Activated naive CD4-positive, alpha-beta T cell treated with anti-CD3 and anti-CD28 coated beads, Interleukin-2, amount 50 U/mL, for 16 hours (primary cell): ENCODE measurements at places on chromosomes 7 and 10.
A peak's percentile ranks its signal among the peaks of the same experiment; 100 is the strongest.

- DNase-seq, result no peak
These were observed 211.6 kb downstream of the NEBL start for GRCh38 chr10:20685462-20685861.

DNA sequence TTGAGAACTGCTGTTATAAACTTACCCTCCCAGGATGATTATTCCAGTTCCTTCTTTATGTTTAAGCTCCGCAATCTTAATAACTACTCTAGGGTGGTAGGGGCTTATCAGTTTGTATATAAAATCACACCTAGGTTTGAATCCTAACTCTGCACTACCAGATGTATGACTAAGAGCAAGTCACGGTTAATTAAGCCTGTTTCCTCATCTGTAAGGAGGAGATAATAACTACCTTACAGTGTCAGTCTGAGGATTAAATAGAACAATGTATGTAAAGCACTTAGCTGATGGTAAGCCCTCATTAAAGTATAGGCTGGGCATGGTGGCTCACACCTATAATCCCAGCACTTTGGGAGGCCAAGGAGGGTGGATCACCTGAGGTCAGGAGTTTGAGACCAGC is 9.2 kb downstream of the DNA2 start:
- DNase-seq, result no peak

DNA sequence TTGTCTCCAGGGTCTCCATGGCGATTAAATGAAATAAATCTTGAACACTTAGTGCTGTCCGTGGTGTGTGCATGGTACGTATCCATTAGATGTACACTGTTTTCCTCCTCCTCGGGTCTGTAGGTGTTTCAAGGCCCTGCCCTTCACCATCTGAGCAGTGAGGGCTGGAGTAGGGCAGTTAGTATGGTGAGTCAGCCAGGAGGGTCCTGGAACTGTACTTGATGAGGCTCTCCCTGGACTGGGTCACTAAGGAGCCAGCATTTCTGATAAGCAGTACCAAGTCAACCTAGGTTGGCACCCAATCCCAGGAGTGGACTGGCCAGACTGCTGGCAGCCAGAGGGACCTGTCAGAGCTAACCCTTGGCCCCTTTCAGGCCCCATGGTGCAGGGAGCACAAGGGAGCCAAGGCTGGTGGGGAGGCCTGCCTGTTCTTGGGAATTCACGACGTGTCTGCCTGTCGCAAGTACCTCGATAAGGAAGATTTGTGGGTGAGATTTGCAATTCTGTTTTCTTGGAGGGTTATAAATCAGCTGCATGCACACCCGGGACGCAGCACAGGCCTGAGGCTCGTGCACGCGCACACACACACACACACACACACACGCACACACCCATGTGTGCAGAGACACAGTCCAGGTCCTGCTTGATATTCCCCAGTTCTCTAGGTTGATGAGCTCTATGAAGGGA is 114.2 kb downstream of the ZMIZ1 start:
- no peak for DNase-seq

GRCh38 chr7:46108272-46108671 is 187.2 kb upstream of the IGFBP3 start:
- no peak for DNase-seq

- no peak for DNase-seq
These were observed 16.3 kb downstream of the YAE1 start for GRCh38 chr7:39582536-39582935.

DNA sequence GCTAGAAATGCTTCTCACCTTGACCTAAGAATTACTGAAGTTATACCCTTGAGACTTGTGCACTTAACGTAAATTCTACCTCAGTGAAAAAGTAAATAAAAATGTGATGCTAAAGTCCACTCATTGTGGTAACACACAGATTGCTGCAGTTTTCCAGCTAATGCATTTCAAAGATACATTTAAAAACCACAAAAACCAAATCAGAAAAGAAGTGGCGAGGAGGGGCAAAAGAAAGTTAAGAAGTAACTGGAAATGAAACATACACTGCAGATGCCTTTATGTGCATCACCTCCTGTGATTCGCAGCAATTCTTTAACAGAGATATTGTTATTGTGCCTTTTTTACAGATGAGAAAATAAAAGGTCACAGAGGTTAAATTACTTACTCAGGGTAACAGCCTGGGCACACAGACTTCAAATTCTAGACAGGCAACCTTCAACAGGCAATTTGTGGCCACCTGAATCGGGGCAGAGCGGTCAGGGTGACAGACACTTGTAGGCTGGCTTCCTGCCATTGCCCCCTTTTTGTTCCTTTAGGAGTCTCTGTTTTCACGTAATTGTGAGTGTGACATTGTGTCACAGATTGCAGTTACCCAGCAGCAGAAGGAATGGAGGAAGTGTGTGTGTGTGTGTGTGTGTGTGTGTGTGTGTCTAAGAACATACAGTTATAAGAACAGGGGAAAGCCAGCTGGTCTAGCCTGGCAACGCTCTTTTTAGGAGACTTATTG is 1.9 kb downstream of the WIPF3 start:
- DNase-seq, result no peak

DNA sequence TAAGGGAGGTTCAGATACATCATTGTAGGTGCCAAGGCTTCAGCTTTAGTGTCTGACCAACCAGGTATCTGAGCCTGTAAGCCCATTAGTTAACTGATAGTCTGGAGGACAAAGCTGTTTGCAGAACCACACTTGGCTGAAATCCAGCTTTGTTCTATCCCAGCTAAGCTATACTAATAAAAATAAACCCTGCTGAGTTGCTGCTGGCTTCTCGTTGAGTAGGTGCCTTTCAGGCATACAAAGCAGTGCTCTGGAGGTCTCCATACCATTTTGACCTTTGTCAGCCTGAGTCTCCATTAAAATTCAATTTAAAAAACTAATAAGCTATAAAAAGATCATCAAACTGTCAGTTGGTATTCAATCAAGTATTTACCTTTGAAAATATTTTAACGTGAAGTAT is 22.0 kb downstream of the CDCA7L start:
- no peak for DNase-seq

DNA sequence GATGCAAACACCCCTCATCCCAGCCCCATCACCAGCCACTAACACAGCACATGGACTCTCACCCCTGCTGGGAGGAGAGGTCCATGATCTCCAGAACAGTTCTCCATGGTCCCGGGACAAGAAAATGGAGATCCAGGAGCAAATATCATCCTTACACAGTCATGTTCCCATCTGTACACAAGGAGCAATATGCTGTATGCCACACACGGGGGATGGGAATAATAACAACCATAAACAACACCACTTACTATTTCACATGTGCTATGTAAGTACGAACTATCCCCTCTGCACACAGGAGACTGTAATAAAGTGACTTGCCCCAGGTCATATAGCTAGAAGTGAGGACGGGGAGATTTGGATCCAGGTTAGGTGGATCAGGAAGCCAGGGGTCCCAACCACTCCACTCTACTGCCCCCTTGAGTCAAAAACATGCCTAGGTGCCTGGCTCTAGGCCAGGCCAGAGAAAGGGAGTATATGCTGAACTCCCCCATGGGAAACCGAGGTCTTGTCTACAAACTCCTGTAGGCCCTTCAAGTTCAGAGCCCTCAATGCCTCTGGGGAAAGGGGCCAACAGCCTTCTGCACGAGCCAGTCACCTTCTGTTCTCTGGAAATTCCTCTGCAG is 34.1 kb downstream of the LRRC20 start:
- no peak for DNase-seq

DNA sequence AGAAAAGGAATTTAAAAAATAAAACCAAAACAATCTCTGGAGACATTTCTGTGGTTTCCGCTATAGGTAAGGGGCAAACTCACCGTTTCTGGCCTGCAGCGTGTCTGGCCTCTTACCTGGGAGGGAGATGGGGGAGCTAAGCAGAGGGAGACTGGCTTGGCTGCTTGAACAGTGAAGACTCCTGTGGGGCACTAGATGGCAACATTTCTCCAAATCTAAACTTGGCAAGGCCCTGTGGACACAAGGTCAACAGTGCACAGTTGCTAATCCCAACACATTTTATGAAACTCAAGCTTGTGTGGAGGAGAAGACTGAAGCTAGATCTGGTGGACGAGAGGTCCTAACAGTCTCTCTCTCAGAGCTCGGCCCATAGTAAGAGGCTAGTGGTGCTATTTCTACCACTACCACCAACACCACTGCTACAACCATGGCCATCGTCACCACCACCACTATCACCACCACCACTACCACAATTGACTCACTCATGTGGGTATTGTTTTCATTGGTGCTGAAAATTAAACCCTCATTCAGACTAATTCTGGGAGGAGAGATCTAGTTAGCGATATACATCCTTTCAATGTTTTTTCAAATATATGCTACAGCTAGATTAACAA is 28.4 kb upstream of the CDHR3 start:
- DNase-seq, result no peak

- no peak for DNase-seq
These were observed 710.1 kb downstream of the PARD3 start for GRCh38 chr10:34104829-34105572.

DNA sequence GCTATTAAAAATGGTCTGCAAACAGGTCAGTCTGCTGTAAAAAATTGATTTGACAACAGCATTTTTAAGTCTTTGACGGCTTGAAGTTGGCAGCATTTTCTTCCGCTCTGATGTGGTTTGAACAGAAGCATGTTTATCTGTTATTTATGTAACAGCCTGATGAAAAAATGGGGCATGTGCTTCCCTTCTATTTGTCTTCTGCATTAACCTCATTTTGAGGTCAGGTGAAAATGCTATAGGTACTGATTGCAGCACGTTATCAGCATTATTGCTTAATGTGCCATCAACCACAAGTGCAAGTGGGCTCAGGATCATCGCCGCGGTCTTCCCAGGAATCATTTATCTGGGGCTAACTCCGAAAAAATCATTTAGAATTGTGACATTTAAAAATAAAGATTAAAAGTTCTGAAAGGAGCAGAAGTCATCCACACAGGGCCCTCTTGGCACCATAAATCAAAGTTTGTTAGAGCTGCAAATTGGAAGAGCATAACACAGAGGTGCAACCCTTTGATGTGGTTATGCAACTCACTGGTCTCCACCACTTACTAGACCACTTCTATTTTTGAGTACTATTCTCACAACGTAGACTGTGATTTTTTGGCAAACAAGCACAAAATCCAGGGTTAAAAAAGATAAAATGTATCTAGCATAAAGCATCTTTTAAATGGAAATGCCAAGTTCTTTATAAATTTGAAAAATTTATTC is 307.7 kb downstream of the MDFIC start:
- DNase-seq, result no peak

- no peak for DNase-seq
These were observed 282.8 kb downstream of the RPS24 start for GRCh38 chr10:78316451-78316931.

DNA sequence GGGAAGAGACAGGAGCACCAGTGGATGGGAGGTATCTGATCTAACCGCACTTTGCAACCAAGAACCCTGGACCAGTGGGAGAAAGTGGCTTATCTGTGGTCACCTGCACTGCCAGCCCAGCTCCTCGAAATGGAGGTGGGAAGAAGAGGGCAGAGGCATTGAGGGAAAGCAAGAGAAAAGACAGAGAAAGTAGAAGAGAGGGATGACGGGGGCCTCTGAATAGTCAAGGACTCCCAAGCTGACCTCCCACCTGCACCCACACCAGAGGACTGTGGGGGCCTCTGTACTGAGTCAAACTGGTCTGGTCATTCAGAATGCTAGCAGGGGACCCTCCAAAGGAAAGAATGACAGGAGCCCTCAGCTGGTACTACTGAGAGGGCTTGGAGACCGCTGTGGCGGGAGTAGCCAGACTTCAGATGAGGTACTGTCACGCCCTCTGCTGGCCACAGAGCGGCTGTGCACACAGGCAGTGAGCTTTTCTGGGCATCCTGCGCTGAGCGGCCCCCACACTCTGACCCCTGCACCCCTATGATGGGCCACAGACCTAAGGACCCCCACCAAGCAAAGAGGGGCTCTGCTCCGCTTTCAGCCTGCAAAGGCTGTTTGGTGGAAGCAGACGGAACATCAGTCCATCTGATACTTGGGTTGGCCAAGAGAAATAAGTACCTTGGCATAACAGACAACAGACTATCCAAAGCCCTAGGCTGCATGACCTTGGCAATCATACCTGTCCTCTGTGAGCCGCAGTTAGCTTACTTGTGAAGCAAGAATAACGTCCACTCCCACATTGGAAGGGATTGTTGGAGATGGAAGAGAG is 112.9 kb downstream of the COL13A1 start:
- peak; percentile 48 for DNase-seq

DNA sequence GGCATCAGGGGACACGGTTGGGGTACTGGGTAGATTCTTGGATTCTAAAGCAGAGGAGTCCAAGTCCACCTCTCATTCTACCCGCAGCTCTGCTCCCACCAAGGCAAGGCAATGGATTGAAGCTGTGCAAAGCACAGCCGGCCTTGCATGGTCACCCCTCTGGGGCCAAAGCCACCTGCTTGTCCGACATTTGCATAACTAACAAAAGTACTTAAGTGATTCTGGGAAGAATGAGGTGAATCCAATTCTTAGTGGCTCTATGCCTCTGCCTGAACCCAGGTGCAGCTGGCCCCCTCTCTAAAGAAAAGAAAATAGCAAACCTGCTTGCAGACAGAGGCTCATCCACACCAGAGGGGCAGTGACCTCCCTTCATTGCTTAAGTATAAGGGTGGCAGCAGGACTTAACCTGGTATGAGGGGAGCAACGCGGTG is 10.7 kb upstream of the COBL start:
- DNase-seq, result no peak

- DNase-seq, result no peak
These were observed 13.7 kb downstream of the CALML3 start for GRCh38 chr10:5538446-5538845.

- no peak for DNase-seq
These were observed 158.4 kb downstream of the ZMYND11 start for GRCh38 chr10:293636-294035.

DNA sequence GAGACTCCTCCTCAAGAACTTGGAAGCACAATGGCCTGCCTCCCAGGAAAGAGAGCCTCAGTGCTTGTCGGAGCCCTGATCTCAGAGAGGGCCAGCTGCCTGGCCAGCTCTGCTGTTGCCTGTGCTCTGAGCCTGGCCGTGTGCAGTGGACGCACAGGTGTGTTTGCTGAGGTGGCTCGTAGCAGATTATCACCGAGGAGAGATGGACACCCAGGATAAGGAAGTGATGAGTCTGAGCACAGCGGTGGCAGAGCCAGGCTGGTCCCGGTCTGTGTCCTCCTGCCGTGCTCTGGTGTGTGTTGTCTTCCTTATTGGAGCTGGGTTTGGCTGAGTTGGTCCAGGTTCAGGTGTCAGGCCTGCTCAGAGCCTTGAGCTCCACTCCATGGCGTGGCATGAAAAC is 208.5 kb downstream of the EBF3 start:
- no peak for DNase-seq

DNA sequence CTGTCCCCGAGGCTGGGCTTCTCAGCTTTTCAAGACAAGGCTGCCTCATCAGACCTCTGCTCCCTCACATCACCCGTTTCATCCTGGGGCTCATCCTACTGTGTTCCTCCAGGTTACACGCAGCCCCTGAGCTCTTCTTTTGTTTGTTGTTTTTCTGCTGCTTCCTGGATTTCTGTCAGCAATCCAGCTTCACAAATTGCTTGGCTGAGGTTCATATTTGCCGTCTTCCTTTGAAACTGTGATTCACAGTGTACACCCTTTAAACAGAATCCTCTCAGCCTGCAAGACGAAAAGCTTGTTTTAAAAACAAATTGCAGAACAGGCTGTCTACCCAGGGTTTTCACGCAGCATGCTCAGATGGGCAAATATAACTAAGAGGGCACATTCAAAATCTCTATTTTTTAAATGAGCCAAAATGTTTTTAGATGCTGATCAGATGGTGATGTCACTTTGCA is 39.1 kb upstream of the PARD3 start:
- no peak for DNase-seq

- no peak for DNase-seq
These were observed 140.1 kb downstream of the DNAJB6 start for GRCh38 chr7:157476654-157477549.

- no peak for DNase-seq
These were observed 168.7 kb downstream of the RPS24 start for GRCh38 chr10:78202386-78202785.
